Stimulated activated naive B cell treated with anti-CD40 and anti-IgM and Interleukin-4, amounts not matched to agents 10 μg/mL and 1 μg/mL and 100 μg/mL, for 72 hours (primary cell): ENCODE measurements at places on chromosomes 16 and 17.

DNA sequence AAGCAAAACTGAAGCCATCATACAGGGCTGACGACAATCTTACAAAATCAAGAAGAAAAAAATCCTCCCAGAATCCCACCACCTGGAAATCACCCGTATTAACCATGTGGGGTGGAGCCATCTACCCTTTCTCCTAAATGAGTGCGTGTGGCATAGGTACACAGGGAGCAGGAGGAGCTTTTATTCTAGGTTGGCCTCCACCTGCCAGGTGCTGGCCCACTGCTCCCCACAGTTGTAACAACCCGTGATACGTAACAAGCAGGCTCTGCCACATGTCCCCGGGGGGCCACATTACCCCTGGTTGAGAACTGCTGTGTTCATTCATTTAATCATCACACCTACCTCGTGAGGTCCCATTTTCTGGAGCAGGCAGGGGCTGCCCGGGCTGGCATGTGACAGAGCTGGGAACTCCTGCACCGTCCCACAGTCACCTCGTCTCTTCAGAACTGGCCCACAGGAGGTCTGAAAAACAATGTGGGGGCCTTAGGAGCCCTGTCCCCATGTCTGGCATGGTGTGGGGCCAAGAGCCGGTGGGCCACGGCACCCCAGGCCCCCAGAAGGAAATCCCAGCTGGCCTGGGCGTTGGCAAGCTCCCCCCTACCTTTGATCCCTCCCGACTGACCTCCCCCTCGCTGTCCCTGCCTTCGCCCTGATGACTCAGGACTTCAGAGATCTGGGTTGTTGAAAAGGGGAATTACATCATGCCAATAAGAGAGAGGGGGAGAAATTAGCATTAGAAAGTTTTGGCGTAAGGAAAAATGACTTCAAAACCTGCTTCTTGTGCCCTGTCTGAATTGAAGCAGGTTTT, 12.9 kb downstream of the CMIP start:
- DNase-seq: peak; percentile 31
- no peaks in the 10 kb centered on the region for H3K27me3 ChIP-seq
- peaks cover 27% of the 10 kb centered on the region for H3K36me3 ChIP-seq
- peak overlapping the region; percentile 94 for H3K27ac ChIP-seq

DNA sequence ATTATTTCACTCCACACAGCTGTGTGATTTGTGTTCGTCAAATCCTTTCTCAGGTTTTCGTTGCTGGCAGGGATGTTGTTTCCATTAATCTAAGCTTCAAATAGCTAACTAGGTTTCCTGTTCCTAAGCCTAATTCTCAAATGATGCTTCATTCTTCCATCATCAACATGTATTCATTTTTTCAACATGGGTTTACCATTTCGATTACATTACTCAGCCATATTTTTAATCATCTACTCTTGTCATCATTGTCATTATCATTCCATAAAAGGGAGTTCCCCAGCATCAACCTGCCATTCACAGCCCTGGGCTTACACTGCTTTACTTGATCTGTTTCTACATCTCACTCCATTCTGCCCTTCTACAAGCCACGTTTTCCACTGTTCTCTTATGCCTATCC, 33.3 kb upstream of the ANKFN1 start:
- no peak overlapping the region for H3K4me3 ChIP-seq
- no peaks in the 10 kb centered on the region for H3K27me3 ChIP-seq

DNA sequence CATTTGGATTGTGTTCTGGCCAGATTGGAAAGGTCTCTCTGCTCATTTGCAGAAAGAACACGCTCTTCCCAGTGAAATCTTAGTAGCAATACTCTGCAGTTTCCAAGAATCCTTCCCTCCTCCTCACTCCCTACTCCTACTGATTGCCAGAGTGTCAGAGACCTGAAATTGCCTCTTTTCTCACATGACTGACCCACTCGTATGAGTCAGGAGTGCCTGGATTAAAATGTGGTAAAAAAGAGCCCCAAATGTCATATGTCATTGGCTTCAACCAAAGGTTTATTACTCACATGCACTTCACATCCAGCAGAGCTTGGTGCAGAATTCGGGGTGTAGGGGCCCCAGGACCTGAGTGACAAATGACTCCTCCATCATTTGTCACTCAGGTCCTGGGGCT, 39.7 kb upstream of the IRX3 start:
- no peak overlapping the region for H3K4me3 ChIP-seq
- DNase-seq: no peak
- peaks cover 4% of the 10 kb centered on the region for H3K27me3 ChIP-seq

DNA sequence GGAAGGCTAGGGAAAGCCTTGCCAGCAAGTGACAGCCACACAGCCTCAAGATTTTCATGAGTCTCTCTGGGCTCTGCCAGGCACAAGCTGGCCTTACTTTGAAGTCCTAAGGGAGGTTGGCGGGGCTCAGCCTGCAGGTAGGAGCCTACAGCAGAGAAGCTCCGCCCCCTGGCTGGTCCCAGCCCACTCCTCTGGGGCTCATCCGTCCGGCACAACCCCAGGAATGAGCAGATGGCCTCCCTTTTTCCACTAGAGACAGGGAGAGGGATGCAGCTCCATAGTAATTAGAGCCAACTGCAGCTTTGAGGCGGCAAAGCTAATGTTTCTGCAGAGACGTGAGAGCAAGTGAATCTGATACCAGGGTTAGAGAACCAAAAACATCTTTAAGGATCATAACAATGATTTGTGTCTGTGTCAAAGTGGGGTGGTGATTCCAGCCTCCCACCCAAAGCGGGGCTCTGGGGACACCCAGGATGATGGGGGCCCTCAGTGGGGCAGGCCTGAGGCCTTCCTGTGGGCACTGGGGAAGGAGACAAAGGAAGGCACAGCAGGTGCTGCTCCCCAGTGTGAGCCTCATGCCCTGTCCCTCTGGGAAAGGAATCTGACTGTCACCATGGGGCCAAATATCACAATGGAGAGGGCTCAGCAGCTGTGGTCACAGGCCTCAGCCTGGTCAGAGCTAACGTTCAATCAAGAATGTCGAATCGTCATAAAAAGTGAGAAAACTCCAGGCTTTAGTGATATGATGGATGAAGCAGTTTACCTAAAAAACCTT, 61.5 kb downstream of the RBFOX3 start:
- no peak for DNase-seq
- H3K27ac ChIP-seq: no peak overlapping the region
- no peaks in the 10 kb centered on the region for H3K36me3 ChIP-seq
- no peak overlapping the region for H3K4me3 ChIP-seq
- no peaks in the 10 kb centered on the region for H3K4me1 ChIP-seq

GRCh38 chr16:31229501-31229900, 12.6 kb upstream of the PYDC1 start:
- no peak overlapping the region for H3K4me3 ChIP-seq
- DNase-seq: no peak
- peaks cover 11% of the 10 kb centered on the region for H3K27me3 ChIP-seq
- no peaks in the 10 kb centered on the region for H3K36me3 ChIP-seq

DNA sequence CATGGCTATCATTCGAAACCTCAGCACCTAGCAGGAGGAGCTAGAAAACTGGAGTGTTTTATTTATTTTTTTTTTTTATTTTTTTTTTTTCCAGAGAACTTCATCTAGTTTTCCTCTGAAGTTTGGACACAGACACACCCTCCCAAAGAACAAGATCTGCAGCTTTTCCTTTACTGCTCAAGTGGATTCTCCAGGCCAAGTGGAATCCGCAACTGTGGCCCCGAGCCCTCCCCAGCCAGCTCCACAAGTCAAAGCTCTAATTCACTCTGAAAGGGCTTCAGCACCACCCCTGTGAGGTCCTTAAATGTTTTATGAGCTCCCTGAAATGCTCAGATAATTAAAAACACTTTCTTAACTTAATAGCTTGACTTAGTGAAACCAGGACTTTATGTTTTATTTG, 332.1 kb upstream of the DYNLRB2 start:
- H3K4me3 ChIP-seq: no peak overlapping the region
- H3K4me1 ChIP-seq: no peaks in the 10 kb centered on the region
- peaks cover 4% of the 10 kb centered on the region for H3K27me3 ChIP-seq
- no peak overlapping the region for H3K27ac ChIP-seq
